ENCODE measurements at places on chromosomes 6 and 20. TPM values are rescaled to one million over a fixed set of nuclear protein-coding genes. Genes with fewer than 3 reads are reported as not detected.

DNA sequence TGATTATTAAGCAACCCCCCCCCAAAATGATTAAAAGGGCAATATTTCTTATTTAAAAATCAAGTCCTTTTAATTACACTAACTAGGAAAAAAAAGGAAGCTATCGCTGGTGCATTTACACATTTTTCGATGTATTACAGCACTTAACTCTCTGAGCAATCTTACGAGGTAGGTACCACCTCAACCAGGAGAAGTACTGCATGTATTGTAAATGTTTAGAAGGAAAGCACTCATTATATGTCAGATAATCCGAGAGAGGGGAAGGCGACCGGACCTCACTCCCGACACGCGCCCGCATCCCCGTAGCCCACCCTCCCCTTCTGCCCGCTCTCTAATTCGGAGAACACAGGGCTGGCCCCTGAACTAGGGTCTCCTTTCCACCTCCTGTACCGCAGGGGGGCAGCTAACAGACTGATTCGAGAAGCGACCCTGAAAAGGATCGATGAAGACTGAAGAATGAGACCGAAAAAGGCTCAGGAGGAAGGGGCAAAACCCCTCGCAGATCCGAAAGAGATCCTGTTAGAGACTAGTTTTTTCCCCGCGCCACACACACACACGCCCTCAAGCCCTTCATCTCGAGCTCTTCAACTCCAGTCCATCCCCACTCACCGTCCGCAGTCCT, 337 bp downstream of the ESF1 start:
- no peak for DNase-seq

- DNase-seq = no peak
Measured at GRCh38 chr6:56026455-56027180, 151.2 kb upstream of the BMP5 start.

- DNase-seq = no peak
Measured at GRCh38 chr6:81465859-81466258, 286.6 kb downstream of the TENT5A start.

Gene POPDC3
- polyA plus RNA-seq = 0.37 TPM

GRCh38 chr20:23753194-23753548, 2.4 kb upstream of the CST1 start:
- no peak for DNase-seq

GRCh38 chr20:52840041-52840440, 132.1 kb upstream of the TSHZ2 start:
- DNase-seq = no peak

DNA sequence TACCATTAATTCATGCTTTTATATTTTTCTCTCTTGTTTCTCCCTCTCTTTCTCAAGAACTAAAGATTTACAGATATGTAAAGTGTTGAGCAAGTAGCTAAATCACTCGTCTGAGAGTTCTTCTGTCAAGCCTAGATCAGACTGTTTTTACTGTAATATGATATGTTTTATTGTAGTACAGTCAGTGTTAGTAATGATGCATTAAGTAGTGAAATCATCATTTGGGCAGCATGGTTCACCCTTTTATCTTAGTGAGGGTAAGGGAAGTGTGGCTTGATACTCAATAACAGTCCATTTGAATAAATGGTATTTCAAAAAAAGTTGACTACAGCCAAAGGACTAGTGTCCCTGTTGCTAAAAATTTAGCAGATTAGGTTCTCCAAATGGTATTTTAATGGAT, 9.2 kb downstream of the CYB5R4 start:
- no peak for DNase-seq

Gene AKAP7
- polyA plus RNA-seq = 6.8 TPM

GRCh38 chr6:53866226-53866625, 71.4 kb downstream of the LRRC1 start:
- DNase-seq = no peak

GRCh38 chr6:135451617-135452190, 45.8 kb downstream of the AHI1 start:
- DNase-seq = peak; percentile 17

GRCh38 chr6:161162722-161163121, 111.1 kb downstream of the AGPAT4 start:
- no peak for DNase-seq

GRCh38 chr6:138417493-138418117, 13.6 kb downstream of the HEBP2 start:
- no peak for DNase-seq

Data from urinary bladder (tissue), 4 donors.